Urothelium cell line (cell line): ENCODE measurements at places on chromosomes 3 and 15.
A peak's percentile ranks its signal among the peaks of the same experiment; 100 is the strongest.

- DNase-seq: no peak
Measured at GRCh38 chr3:159839561-159840379, 148.9 kb upstream of the IL12A start.

GRCh38 chr3:48708481-48708889, 8.5 kb downstream of the IP6K2 start:
- DNase-seq: no peak

- peak; percentile 61 for DNase-seq
Measured at GRCh38 chr3:108406661-108407206, 103.7 kb downstream of the MYH15 start.

GRCh38 chr3:8838234-8838633, 68.8 kb upstream of the OXTR start:
- no peak for DNase-seq

DNA sequence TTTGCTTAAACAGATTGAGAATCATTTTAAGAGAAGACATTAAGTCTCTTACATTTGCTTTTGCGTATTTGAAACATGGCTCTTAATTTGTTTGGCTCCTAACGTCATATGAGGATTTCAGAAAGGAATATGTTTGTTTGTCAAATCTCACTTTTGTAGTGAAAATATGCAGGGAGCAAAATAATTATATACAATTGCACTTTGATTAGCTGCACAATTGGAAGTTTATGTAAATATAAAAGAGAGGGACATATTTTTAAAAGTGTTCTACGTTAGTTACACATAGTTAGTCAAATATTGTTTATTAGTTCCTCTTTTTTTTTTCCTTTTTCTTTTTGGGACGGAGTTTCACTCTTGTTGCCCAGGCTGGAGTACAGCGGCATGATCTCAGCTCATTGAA, 42.7 kb upstream of the GOLIM4 start:
- DNase-seq: no peak

DNA sequence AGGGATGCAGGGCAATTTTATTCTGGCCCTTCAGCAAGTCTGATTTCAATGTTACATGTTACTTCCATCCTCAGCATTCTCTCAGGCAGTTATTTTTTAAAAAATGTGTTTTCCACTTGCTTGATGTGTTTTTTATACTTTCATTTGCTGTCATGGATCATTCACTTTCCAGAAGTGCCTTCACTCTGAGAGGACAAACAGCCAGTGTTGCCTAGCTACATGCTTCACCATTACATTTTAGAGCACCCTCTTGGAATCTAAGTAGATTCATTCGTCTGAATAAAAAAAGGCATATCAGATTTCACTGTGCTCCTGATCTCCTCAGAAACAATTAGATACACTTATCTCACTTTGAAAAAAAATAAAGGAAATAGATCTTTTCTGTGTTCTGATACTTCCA, 93.6 kb upstream of the POU1F1 start:
- DNase-seq: no peak

- DNase-seq: no peak
Measured at GRCh38 chr3:58117561-58118181, 93.1 kb downstream of the DNASE1L3 start.

DNA sequence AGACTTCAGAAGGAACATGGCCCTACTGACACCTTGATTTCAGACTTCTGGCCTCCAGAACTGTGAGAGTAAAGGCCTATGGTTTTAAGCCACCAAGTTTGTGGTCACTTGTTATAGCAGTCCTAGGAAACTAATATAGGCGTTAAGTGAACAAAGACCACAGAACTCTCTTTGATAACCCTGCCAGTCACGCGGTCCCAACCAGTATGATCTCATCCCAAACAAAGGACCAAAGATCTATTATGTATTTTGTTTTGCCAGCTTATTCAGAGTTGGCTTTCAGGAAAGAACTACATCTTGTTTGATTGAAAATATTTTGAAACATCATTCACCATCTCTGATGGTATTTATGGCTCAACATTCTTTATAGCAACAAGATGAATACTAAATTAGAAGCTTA, 294.4 kb upstream of the SLCO3A1 start:
- peak; percentile 17 for DNase-seq

- no peak for DNase-seq
Measured at GRCh38 chr15:92101708-92102394, 248.3 kb downstream of the SLCO3A1 start.

- no peak for DNase-seq
Measured at GRCh38 chr3:81643721-81644120, 117.7 kb downstream of the GBE1 start.

DNA sequence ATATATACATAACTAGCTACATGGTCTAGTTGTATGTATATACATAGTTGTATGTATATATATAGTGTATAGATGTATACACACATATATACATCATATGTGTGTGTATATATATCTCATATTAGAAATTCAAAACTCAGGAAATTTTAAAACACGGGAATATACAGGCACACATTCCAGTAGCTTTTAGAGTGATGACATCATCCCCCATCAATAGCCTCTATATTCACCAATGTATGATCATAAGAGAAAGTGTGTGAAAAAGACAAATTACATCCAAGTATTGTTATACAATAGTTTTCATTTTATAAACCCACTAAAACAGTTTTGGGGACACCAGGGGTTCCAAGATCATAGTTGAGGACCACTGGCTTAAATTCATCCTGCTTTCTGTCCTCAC, 23.0 kb downstream of the SCN10A start:
- no peak for DNase-seq

DNA sequence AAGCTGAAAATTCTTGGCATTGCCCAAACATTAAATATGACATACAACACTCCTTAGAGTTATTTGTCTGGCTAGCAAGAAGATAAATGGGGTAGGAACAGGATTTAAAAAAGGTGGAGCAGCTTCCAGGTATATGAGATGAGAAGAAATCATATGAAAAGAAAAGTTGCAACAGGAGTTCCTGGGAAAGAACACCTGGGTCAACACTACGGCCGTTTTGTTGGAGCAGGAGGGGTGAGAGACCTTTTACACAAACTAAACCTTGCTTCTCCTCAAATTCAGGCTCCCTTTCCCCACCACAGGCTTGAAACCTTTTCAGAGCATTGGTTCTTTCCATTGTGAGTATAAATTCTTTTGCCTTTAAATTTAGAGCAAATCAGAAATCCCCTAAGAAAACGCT, 18.8 kb upstream of the GUCA1C start:
- DNase-seq: no peak

GRCh38 chr3:11569156-11569741, 74.5 kb downstream of the VGLL4 start:
- DNase-seq: no peak

DNA sequence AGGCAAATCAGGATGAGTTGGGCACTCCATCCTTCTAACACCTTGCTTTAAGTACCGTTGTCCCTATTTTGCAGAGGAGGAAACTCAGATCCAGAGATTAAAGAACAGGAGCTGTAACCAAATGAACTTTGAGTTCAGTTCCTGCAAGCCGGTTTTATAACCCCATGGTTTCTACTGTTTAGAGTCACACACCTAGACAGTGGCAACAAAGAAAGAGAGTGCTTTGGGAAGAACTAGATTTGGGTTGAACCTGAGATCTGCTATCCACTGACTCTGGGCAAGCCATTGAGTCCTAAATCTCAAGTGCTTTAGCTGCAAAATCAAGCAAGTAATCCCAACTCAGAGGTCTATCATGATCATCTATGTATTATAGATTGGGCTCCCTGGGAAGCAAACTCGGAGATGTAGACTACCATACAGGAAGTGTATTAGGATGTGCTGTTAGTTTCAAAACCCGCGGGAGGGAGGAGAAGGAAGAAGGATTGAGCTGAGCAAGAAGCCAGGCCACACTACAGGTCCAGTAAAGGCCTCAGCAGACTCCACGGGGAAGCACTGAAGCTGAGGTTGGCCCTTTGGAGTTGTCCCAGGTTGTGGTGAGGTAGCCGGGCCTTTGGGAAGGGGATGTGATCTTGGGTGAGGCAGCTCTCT, 42.2 kb downstream of the SRGAP3 start:
- no peak for DNase-seq

GRCh38 chr3:171317171-171317570, 143.0 kb downstream of the TNIK start:
- DNase-seq: no peak

DNA sequence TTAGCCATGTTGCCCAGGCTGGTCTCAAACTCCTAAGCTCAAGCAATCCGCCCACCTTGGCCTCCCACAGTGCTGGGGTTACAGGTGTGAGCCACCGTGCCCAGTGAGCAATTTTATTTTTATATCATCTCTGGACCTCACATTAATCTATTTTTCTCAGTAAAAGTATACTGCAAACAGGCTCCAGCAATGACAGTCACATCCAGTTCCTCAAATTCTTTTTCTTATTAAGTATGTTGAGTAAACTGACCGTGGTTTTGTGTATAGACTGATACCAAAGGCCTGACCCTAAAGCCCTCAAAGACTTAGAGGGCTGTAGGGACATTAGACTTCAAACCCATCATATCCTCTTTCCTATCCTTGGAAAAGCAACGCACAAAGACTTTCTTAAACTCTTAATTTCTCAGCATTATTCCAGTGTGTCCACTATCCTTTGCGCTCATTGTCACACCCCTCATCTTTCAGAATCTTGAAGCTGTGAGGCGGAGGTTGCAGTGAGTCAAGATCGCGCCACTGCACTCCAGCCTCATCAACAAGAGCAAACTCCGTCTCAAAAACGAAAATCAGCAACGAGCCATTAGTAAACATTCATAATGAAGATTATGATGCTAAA, 2.0 kb downstream of the NGLY1 start:
- no peak for DNase-seq

- peak; percentile 50 for DNase-seq
Measured at GRCh38 chr3:81302045-81302444, 459.4 kb downstream of the GBE1 start.

DNA sequence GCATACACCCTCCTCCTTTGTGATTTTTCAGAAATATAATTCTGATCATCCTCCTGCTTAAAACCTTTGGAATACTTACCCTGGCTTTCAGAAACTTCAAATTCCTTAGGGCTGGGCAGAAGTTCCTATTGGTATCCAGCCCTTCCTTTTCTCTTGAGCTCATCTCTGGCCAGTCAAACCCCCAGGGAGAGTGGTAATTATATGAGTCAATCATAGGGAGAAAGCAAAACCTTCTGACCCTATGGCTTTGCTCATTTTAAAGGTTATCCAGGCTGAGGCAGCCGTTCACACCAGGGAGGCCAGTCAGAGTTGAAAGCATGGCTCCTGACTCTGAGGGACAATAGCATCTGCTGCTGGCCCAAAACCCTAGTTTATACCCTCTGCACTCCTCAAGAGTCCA, 23.9 kb upstream of the CTNNB1 start:
- no peak for DNase-seq

DNA sequence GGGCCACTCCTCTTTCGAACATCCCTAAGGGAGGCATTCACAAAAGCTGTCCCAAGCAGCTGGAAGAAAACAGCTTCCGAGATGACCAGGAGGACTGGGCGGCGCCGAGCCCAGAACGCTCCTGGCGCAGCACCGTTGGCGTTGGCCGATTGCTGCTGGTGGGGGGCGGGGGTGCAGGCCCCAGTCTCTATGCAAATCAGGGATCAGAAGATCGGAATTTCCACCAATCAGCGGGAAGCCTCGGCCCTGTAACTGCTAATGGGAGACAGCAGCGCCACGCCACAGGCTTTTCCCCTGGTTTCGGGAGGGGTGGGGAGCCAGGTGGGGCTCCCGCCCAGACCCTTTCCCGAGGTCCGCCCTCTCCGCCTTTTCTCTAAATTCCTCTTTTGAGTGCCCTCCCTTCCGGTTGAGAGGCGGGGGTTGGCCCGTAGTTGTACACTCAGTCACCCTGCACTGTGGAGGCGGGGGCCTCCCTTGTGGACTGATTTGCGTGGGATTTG, 27.0 kb downstream of the HMCES start:
- DNase-seq: no peak

DNA sequence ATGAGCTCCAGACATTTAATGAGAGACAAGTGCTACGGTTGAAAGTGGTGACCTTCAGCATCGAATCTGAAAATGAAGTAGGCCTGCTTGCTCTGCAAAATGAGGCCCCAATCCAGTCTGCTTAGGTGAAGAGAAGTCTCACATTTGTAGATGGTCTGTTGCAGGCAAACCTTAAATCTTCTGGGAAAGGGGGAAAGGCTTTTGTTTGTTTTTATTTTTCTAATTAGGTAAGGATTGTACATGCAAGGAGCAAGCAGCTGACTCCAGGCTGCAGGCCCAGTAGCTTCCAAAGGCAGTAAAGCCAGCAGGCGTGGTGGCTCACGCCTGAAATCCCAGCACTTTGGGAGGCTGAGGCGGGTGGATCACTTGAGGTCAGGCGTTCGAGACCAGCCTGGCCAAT, 74.3 kb downstream of the HMG20A start:
- no peak for DNase-seq

GRCh38 chr3:73228000-73228399, 166.5 kb downstream of the EBLN2 start:
- no peak for DNase-seq

- peak; percentile 81 for DNase-seq
Measured at GRCh38 chr3:125110016-125110875, 54.4 kb upstream of the HEG1 start.

GRCh38 chr3:132997404-132998185, 40.6 kb upstream of the TMEM108 start:
- DNase-seq: no peak

- DNase-seq: no peak
Measured at GRCh38 chr3:10387881-10388609, 67.1 kb upstream of the SEC13 start.

GRCh38 chr3:137769322-137770065, 5.4 kb downstream of the SOX14 start:
- no peak for DNase-seq

DNA sequence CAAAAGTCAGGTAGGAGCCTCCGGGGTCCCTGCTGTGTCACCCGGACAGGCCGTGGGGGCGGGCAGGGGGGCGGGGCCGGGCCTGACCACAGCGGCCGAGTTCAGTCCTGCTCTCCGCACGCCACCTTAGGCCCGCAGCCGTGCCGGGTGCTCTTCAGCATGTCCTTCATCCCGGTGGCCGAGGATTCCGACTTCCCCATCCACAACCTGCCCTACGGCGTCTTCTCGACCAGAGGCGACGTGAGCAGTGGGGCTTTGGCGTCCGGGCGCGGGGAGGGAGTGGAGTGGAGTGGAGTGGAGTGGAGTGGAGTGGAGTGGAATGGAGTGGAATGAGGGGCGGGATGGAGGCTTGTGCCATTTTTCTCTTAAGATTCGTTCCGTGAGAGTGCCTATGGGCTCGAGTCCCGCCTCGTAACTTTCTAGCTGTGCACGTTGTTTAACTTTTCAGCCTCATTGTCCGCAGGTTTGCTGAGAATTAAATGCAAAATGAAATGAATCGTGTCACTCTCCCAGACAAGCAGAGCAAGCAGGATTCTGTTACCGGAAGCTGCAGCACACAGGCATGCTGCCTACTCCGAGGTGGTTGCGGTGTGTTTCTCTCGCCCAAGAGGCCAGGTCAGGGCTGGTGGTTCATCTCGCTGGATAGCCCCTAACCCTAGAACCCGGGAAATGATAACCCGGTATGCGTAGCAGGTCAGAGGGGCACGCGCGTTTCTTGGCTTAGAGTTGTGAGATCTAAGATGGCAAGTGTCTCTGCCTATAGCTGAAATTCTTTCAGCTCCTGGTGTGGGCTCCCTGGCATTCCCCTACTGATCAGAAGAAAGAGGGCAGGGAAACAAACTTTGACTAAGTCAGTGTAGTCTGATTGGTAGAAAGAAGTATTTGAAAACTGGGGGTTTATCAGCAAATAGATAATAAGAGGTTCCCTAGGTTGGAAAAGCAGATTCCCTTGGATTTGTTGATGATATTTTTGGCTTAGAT, at the start of gene FAH:
TSS of gene FAH (plus strand) at position 104 of the 981 bp plus-strand sequence. CDS start at position 160, 56 bp downstream.
- peak; percentile 40 for DNase-seq

- no peak for DNase-seq
Measured at GRCh38 chr3:64150623-64151207, 74.6 kb downstream of the PRICKLE2 start.
